AG10803 (cell line): ENCODE measurements at places on chromosomes 7 and 10.

GRCh38 chr10:15395935-15396334 lies 24.8 kb upstream of the FAM171A1 start:
- no peak for DNase-seq

- DNase-seq: no peak
These were observed 76.8 kb downstream of the TMEM106B start for GRCh38 chr7:12287901-12288300.

GRCh38 chr10:101759309-101760247 lies 16.3 kb downstream of the FGF8 start:
- DNase-seq: no peak

DNA sequence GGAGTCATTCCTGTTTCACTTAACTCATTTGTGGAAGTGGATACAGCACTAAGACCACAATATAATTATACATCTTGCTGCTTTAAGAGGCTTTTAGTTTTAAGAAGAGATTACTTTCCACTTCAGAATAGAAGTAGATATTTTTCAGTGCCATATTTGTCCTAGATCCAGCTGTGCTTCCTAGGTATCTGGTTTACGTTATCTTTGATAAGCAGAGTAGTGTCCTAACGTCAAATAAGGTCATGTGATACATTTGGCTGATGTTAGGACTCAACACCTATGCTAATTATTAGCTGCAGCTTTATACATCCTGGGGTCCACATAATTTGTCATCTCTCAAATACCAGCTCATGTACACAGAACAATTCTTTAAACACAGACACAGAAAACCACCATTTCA lies 196.2 kb upstream of the SMIM30 start:
- DNase-seq: no peak

DNA sequence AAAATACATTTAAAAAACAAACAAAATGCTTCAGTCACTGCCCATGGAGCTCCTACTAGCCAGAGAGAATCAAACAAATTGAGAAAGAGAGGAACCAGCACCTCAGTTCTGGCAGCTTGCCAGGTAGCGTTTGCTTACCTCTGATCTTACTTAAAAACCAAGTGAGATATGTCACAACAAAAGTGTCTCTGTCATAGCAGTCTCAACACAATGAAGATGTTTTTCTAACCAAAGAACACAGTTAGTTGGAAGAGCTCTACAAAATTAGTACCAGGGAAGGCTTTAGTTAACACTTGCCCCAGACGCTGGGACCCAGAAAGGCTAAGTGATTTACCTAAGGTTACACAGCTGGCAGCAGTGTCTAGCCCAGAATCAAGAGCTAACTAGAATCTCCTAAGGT lies 3.4 kb downstream of the DOCK4 start:
- no peak for DNase-seq

GRCh38 chr7:69426705-69427104 lies 171.6 kb upstream of the AUTS2 start:
- no peak for DNase-seq

DNA sequence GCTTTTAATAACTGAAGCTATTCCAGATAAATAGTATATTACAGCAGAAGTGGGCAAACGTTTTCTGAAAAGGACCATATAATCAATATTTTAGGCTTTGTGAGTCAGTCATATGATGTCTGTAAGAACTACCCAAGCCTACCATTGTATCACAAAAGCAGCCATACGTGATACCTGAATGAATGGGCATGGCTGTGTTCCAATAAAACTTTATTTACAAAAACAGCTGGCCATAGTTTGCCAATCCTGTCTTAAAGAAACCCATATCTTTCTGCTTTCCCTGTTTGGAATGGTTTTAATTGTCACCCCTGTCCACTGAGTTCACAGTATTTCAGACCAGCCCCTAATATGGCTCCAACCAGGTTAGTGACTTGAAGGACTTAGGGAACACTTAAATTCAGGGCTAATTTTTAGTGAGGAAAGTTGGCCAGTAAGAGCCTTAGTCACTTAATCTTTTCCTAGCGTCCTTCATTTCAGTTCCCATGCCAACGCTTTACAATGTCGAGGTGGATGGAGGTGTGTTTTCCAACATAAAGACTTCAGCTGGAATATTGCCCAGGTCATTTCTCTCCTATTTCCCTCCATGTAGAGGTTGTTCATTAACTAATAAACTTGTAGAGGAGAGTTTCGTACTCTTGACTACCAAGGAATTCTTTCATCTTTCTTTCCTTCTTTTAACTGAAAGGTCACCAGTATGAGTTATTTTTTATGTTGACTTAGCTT lies 184.5 kb downstream of the TRIL start:
- no peak for DNase-seq

DNA sequence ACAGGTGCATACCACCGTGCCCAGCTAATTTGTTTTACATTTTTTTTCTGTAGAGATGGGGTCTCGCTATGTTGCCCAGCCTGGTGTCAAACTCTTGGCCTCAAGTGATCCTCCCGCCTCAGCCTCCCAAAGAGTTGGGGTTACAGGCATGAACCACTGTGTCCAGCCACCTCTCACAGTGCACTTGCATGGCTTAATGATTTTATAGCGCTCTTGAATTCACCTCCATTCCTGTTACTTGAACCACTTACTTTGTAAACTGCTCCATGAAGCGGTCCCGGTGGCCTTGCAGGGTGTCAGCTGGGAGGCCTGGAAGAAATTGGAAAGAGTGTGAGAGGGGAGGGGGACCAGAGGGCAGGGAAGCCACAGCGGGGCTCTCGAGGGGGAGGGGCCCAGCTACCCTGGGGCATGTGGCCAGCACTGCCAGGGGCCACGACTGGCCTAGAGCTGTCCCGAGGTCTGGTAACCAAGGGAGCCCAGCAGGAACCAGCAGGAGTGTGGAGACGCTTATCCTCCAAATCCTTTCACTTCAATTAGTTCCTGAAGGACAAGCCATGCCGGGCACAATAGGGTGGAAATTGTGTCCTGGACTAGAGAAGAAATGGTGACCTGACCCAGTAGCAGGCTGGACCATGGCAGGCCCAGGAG lies 76.0 kb downstream of the SPDYE5 start:
- no peak for DNase-seq

- peak; percentile 89 for DNase-seq
These were observed at the start of gene HOXA4 for GRCh38 chr7:27130540-27131389. Gene HOXA4, minus strand, starts transcription at chr7:27130757. Its CDS starts 24 bp downstream, at chr7:27130733.
